ENCODE measurements at places on chromosomes 13 and 19.

- DNase-seq = no peak
These were observed 370.5 kb upstream of the ZNF507 start for GRCh38 chr19:31974941-31975340.

GRCh38 chr19:8460516-8461298, 15.9 kb downstream of the HNRNPM start:
- DNase-seq = peak; percentile 35

GRCh38 chr13:48156466-48156865, 61.6 kb upstream of the MED4 start:
- DNase-seq = no peak

- DNase-seq = no peak
These were observed 14.5 kb downstream of the LIPE start for GRCh38 chr19:42412661-42413076.

- no peak for DNase-seq
These were observed 162.5 kb upstream of the SLITRK1 start for GRCh38 chr13:84044805-84045204.

GRCh38 chr19:13797870-13798269, 2.6 kb downstream of the ZSWIM4 start:
- DNase-seq = peak; percentile 98

- DNase-seq = no peak
These were observed 75.5 kb upstream of the EDNRB start for GRCh38 chr13:77994166-77994565.

GRCh38 chr19:8505680-8506401, 3.4 kb upstream of the PRAM1 start:
- DNase-seq = peak; percentile 62

GRCh38 chr13:80224468-80224867, 116.5 kb downstream of the SPRY2 start:
- peak; percentile 43 for DNase-seq

DNA sequence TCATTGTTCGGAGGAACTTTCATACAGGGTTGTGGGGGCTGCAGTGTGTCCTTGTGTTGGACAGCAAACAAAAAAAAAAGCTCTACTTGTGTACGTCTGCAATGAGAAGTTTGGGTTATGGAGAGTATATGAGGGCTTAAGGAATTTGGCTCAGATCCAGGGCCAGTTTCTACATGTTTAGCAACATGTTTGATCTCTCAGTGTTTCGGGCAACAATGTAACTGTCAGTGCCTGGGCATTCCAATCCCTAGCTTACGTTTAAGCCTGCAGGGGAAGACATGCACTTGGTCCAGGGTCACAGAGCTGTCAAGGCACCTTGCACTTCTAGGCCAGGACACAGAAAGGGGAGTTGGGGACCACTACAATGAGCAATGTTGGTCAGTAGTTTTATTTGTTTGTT, 13.9 kb downstream of the ZNF543 start:
- peak; percentile 15 for DNase-seq

- DNase-seq = no peak
These were observed 664 bp downstream of the IRF3 start for GRCh38 chr19:49665036-49665350.

- peak; percentile 20 for DNase-seq
These were observed 16.3 kb upstream of the TSPAN16 start for GRCh38 chr19:11279505-11280236.

All from fibroblast of the aortic adventitia (primary cell).